ENCODE measurements at places on chromosomes 13 and 19.

- DNase-seq, result no peak
These were observed 295.2 kb downstream of the DCLK1 start for GRCh38 chr13:35835989-35836388.

DNA sequence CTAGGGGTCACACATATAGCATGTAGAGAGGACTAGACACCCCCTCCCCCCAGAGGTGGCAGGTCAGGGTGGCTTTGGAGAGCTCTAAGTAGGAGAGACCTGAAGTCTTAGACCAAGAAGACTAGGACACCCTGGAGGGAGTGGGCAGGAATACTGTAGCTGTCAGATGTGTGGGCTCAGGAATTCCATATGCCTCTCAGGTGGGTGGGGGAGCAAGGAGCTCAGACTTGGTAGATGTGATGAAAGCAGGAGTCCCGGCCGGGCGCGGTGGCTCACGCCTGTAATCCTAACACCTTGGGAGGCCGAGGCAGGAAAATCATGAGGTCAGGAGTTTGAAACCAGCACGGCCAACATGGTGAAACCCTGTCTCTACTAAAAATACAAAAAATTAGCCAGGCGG lies 1.6 kb downstream of the CRB3 start:
- no peak for DNase-seq

DNA sequence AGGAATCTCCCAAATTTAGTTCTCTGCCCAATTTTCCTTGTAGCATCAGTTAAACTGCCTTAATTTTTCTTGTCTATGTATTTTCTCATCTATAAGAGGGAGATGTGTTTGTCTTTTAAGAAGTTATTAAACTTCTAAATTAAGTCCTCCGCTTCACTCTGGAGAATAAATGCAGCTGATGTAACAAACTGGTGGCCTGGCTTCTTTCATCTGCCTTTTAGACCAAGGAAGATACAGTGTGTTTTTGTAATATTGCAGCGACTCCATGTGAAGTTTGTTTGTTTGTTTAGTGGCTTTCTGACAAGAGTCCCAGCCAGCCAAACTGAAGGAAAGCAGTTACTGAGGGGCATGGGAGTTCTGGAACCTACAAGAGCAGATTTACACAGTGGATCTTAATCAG lies 56.4 kb downstream of the KLF12 start:
- no peak for DNase-seq

- no peak for DNase-seq
These were observed 31.0 kb upstream of the KATNAL1 start for GRCh38 chr13:30338331-30338851.

GRCh38 chr19:44893332-44894051 lies 2.4 kb downstream of the TOMM40 start:
- no peak for DNase-seq

GRCh38 chr19:35204799-35205732 lies 23.5 kb downstream of the FAM187B start:
- no peak for DNase-seq

- no peak for DNase-seq
These were observed 58.4 kb downstream of the F2RL3 start for GRCh38 chr19:16946951-16947940.

GRCh38 chr19:3509566-3509989 lies 3.5 kb downstream of the FZR1 start:
- DNase-seq, result no peak

GRCh38 chr19:18636969-18637629 lies at the start of gene KLHL26:
Gene KLHL26 (plus strand): TSS chr19:18637028. CDS start chr19:18637055, 27 bp downstream.
- no peak for DNase-seq

- no peak for DNase-seq
These were observed 60.1 kb upstream of the AKAP11 start for GRCh38 chr13:42211704-42212464.

DNA sequence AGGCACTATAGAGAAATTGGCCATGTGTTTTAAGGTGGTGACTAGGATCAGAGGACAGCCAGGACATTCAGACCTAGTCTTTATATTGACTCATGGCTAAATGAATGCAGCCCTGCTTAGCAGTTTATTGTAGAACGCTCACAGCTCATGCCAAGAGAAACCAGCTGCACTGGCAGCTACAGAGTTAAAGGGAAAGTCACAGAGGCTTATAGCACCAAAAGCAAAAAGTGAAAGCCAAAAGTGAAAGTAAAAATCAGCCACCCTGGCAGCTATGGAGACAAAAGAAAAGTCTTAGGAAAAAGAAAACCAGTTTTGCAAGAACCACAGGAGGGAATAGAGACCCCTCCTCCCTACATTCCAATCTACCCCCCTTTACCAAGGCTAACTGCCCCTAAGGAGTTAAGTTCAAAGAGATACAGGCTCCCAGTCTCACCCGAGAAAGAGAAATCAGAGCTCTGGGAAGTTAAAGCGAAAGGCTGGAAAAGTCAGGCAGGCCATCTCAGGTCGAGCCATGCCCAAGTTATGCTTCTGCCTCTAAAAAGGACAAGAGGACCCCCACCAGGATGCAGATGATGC lies 99.0 kb downstream of the ZNF429 start:
- DNase-seq, result no peak

GRCh38 chr13:74117207-74117705 lies 16.9 kb downstream of the KLF12 start:
- no peak for DNase-seq

GRCh38 chr13:71217827-71218226 lies 649.2 kb downstream of the DACH1 start:
- no peak for DNase-seq

DNA sequence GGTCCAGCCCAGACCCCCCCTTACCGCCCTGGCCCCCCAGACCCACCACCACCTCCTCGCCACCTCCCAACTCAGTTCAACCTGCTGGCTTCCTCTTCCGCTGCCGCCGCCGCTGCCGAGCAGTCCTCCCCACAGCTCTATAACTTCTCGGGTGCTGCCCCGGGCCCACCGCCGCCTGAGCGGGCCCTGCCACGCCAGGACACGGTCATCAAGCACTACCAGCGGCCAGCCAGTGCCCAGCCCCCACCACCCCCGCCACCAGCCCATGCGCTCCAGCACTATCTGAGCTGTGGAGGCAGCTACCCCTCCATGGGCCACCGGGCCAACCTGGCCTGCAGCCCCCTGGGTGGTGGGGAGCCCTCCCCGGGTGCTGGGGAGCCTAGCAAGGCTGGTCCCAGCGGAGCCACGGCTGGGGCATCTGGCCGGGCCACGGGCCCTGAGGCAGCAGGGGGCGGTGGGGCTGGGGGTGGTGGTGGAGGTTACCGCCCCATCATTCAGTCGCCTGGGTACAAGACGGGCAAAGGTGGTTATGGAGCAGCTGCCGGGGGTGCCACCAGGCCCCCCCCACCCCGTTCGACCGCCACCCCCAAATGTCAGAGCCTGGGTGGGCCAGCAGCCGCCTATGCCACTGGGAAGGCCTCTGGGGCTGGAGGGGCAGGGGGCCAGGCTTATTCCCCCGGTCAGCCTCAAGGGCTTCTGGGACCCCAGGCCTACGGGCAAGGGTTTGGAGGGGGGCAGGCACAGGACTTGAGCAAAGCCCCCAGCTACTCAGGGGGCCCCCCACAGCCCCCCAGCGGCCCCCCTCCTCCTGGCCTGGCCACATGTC lies 4.2 kb downstream of the PRR12 start:
- no peak for DNase-seq

DNA sequence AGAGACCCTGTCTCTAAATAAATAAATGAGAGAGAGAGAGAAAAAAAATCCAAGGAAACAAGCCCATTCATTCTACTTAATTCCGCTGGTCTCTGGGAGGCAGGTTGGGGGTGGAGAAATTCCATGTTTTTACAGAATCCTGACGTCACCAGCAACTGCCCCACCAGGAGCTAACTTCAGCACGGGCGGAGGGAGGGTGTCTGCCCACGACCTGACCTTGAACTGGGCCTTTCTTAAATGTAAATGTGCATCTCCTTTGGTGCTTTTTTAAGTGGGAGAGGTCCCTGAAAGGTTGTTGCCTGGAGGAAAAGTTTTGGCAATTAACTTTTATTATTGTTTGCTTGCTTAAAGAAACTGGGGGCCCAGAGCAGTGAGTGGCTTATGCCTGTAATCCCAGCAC lies 15.5 kb downstream of the KLF2 start:
- no peak for DNase-seq

DNA sequence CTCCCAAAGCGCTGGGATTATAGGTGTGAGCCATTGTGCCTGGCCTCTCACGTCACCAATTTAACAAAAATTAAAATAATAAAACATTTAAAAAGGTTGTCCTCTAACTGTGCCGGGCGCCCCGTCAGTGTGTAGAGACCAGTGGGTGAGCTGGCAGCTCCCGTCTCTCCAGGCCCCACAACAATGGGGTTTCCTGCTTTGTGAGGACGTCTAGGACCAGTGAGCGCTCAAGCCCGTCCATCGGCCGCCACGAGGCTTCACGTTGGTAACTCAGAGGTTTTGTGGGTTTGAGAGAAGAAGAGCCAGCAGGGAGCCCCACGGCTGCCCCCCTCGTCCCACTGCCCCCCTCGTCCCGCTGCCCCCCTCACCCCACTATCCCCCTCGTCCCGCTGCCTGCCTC lies 4.7 kb downstream of the LSM7 start:
- no peak for DNase-seq

DNA sequence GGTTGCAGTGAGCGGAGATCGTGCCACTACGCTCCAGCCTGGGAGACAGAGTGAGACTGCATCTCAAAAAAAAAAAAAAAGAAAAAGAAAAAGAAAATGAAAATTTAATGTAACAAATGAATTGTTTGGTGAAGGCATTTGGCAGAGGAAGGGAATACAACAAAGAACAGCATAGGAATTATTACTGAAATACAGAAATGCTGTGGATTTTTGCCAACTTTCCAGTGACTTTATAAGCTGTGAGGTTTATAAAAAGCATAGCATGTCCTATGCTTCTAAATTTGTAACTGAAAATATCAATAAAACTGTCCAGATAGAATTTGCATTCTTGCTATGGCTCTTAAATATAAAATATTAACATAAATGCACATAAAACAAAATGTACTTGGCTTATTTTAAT lies 112.9 kb upstream of the IRS2 start:
- DNase-seq, result no peak

GRCh38 chr13:64755961-64756360 lies 2474.2 kb downstream of the PCDH9 start:
- no peak for DNase-seq

DNA sequence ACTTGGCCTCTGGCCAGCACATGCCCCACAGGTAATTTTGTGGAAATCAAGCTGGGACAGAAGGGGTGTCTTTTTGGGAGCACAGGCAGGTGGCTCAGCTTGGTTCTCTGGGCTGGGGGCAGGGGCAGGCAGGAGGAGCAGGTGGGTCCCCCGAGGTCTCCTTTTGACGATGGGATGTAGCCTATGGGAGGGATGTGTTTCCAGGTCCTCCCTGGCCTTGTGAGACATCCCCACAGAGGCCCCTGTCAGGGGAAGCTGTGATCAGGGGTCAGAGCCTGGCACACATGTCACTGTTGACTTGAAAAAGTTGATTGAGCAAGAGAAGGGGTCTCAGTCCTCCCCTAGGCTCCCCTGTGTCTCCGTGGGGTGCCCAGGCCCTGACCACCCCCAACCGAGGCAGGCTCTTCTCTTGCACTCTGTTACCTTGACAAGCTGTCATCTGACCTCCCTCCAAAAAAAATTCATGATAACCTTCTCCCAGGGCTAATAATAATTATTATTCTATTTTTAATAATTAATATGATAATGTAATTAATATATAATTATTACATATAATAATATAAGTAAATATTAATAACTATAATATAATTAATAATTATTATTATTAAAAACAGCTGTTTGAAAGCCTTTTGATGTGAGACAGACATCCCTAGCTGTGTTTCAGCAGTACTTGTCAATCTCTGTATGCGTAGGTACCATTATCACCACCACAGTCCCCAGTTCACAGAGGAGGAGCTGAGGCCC lies 116.2 kb downstream of the ZDHHC20 start:
- no peak for DNase-seq

- no peak for DNase-seq
These were observed at the start of gene TNPO2 for GRCh38 chr19:12723641-12724426. Gene TNPO2 (minus strand): TSS chr19:12723932. CDS start chr19:12720977, 2,955 bp downstream.

GRCh38 chr13:57424379-57424778 lies 207.2 kb upstream of the PCDH17 start:
- DNase-seq, result no peak

DNA sequence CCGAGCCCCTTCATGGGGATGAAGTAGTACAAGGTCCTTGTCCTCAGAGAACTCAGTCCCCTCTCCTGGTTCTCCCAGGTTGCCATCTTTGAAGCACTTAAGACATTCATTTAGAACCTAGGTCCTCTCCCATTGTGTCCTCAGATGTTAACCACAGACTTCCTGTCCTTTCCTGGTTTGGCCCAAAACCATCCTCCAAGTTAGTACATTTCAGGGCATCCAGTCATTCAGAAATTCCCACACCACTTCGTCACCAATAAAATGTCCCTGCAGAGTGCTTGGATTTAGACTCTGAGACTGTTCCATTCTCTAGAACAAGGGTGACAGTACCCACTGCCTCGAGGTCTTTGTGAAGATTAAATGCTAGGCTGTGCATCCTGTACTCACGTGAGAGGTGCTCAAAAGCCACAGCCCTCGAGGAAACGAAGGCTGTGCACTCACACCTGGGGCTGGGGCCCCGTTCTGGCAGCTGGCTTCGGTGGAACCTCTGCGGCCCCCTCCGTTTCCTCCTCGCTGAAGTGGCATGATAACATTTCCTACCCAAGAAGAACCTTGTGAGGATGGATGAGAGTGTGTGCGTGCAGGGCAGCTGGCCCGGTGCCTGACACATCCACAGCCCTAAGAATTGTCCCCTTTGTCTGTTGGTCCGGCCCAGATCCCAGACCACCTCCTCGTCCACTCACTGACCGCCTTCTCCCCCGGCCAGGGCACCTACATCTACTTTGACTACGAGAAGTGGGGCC lies 4.7 kb downstream of the LENG1 start:
- no peak for DNase-seq

DNA sequence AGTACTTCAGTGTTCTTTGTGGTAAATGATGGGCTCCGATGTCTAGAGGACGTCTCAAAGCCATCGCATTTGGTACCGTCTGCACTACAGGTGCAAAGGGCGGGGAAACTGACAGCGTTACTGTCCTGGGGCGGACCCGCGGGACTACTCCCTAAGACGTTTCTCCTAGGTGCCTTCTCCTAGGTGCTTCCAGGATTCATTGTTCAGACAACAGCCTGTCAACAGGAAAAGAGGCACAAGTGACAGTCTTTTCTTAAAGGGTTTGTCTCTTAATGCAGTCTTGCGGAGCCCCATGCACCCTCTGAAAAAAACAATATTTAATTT lies 1.4 kb downstream of the SERTM1 start:
- no peak for DNase-seq

DNA sequence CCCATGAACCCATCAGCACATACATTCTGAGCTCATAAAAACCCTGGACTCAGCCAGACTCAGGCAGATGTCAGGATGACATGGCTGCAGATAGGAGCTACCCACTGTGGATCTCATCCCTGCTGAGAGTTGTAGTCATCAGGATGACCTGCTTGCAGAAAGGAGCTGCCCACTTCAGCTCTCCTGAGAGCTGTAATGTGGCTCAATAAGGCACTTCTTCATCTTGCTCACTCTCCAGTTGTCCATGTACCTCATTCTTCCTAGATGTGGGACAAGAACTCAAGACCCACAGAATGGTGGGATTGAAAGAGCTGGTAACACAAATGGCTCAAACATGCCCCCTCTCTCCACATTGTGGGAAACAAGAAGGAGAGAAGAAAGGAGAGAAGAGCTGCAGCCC lies 58.2 kb downstream of the SLITRK1 start:
- no peak for DNase-seq

GRCh38 chr13:38405216-38405615 lies 55.6 kb downstream of the UFM1 start:
- DNase-seq, result no peak

- no peak for DNase-seq
These were observed 5.8 kb downstream of the CD320 start for GRCh38 chr19:8302357-8302691.

GRCh38 chr19:1017115-1017905 lies 3.6 kb downstream of the TMEM259 start:
- no peak for DNase-seq
